ENCODE measurements at places on chromosomes 6 and 20.

- no peak for DNase-seq
Measured at GRCh38 chr20:17916433-17916891, 52.1 kb downstream of the SNX5 start.

DNA sequence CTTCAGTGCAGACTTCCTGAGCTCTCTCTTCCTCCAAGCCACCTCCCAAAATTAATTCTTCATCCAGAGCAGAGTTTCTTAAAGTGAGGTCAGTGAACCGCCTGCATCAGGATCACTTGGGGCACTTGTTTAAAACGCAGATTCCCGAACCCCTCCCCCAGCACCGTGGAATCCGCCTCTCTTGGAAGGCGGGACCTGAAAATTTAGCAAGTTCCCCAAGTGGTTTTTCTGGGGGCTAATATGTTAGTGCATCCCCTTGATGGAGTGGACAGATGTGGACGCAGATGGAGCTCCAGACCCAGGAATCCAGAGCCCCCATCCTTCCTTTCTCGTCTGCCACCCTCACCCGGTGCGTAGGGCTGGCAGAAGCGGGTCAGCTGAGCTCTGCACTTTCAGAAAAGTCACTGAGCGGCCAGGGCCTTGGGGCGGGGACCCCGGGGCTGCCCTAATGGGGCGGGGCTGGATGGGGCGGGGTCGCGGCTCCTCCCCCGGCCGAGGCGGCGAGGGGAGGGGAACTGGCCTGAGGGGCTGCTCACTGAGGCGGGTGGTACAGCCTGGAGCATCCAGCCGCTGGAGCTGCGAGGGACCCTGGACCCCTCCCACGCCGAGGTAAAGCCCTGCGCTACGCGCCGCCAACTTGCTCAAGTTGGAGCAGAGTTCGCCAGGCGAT lies at the start of the genes DEFB124 and REM1:
TSS of gene DEFB124 (minus strand) at position 370 of the 670 bp plus-strand sequence. CDS start 2,114 bp downstream, outside the sequence.
TSS of gene REM1 (plus strand) at position 531 of the 670 bp plus-strand sequence. CDS start 1,158 bp downstream, outside the sequence.
- DNase-seq: no peak

- DNase-seq: no peak
Measured at GRCh38 chr6:107021446-107022185, 6.4 kb upstream of the MTRES1 start.

- no peak for DNase-seq
Measured at GRCh38 chr6:13287104-13287503, 41.2 kb downstream of the TBC1D7 start.

DNA sequence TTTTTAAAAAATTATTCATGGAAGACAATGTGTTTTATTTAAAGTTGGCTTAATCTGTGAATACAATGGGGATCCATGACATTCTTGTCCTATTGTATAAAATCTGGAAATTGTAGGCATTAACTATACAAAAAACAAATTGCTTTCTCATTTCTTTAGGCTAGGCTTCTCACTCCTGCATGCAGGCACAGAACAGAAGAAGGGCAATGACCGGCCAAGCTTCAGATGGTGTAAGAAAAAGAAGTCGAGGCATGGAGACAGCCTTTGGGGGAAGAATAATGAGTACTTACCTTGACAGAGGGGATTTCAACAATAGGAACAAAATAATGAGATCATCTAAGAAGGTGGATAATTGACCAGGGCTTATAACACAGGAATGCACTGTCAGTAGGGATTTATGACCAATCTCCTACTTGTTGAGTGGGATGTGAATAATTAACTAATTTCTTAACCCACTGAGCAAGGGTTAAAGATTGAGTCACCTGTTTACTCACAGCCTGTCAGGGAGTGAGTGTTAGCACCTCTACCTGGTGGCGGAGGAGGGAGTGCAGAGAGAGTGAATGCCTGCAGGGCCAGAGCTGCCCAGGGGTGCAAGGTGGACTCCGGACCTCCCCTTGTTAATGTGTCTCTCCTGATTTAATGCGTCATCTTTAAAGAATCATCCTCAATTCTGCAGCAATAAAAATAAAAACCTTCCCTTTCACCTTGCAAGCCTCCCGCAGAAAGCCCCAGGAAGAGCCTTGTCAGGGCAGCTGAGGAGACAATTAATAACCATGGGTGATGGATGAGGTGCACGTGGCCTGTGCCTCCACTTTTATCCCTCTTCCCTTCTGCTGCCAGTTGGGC lies 3.9 kb downstream of the SLC22A2 start:
- DNase-seq: no peak

GRCh38 chr6:170264086-170264485 lies 26.8 kb downstream of the DLL1 start:
- no peak for DNase-seq

GRCh38 chr20:35238170-35238569 lies 11.7 kb downstream of the MMP24 start:
- DNase-seq: no peak

GRCh38 chr20:22348010-22348409 lies 236.4 kb downstream of the FOXA2 start:
- DNase-seq: no peak

- DNase-seq: no peak
Measured at GRCh38 chr6:82702574-82702973, 339.0 kb downstream of the TPBG start.

Measured in NCI-H460 (cell line).